ENCODE measurements at places on chromosomes 3 and 15.

- no peak for DNase-seq
Observed at GRCh38 chr15:47644722-47645121, 72.6 kb upstream of the SEMA6D start.

- no peak for DNase-seq
Observed at GRCh38 chr3:143658861-143659260, 189.4 kb downstream of the SLC9A9 start.

GRCh38 chr3:16174976-16175901 is 759 bp downstream of the GALNT15 start:
- DNase-seq, result no peak

- DNase-seq, result peak; percentile 31
Observed at GRCh38 chr3:128426128-128426921, 40.4 kb downstream of the DNAJB8 start.

GRCh38 chr3:98733812-98734281 is 29.3 kb upstream of the ST3GAL6 start:
- no peak for DNase-seq

DNA sequence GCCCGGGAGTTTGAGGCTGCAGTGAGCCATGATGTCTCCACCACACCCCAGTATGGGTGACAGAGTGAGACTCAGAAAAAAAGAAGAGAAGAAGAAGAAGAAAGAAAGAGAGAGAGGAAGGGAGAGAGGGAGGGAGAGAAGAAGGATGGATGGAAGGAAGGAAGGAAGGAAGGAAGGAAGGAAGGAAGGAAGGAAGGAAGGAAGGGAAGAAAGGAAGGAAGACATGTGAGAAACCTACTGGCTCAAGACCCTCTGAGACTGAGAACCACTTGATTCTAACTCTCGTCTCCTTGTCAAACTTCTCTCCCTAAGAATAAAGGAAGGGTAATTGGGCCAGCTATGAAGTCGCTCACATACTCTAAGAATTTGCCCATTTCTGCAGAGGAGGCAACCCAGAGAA is 148.1 kb upstream of the UBE2E1 start:
- no peak for DNase-seq

DNA sequence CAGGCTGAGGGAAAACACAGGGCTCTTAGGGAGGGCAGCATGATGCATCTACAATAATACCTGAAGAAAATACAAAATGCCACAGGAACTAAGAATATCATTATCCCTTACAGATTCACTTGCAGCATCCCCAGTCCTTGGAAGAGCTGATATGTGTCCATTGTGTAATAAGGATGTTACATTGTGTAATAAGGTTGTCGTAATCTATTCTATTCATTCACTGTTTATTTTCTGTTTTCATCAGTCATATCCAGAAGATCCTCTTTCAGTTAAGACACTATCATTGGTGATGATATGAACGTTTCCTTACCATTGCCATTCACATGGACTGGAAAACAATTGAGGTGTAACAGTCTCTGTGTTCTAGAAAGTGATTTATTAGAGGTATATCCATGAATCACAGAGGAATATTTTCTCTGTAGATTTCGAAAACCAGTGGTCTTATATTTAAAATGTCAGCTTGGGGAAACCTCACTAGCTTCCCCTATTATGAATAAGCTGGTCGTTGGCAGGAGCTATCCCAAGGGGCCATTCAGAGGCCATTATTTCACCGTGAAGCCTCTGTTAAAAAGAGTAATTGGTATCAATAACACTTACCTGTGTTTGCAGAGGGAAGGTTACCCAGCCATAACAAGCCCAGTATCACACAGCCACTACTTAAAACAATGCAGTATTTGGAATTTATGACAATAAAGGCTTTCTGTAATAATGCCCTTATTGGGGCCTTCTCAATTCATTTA is 241.1 kb downstream of the ZNF385D start:
- DNase-seq, result no peak

- DNase-seq, result no peak
Observed at GRCh38 chr15:33639456-33639855, 328.7 kb downstream of the RYR3 start.

DNA sequence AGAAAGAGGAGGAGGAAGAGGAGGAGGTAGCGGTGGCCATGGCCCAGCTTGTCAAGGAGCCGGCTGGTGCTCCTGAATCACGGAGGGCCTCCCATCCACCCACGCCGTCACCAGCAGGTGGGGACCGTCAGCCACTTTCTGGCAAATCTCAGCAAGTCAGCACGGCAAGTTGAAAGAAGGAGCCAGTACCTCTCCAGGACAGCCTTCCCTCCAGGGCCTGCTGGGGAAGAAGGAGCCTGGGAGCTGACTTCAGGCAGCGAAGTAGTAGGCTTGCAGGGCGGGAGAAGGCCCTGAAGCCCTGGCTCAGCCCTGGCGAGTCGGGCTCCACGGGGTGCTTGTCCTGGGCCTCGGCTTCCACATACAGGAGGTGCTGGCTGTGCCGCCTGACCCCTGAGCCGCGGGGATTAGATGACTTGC is 99.2 kb upstream of the TRPM1 start:
- peak; percentile 75 for DNase-seq

DNA sequence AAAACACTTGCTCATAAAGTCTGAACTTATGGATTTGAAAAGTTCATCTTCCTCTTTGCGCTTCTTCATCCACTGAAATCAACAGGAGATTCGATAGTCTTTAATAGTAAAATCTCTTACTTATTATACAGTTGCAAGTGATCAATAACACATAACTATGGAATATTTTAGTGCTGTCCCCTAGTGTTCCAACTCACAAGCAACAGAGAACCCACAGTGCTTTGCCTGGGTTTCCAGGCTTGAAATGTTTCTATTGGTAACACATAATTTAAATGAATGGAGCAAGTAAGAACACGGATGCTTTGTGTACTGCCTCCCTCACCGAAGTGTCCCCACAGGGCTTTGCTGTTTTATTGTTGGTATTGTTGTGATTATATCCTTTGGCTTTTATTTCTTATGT is 93.5 kb downstream of the WDR72 start:
- no peak for DNase-seq

GRCh38 chr3:23325466-23326065 is 122.4 kb downstream of the UBE2E2 start:
- no peak for DNase-seq

- peak; percentile 20 for DNase-seq
Observed at GRCh38 chr3:116770815-116771450, 61.4 kb downstream of the TUSC7 start.

DNA sequence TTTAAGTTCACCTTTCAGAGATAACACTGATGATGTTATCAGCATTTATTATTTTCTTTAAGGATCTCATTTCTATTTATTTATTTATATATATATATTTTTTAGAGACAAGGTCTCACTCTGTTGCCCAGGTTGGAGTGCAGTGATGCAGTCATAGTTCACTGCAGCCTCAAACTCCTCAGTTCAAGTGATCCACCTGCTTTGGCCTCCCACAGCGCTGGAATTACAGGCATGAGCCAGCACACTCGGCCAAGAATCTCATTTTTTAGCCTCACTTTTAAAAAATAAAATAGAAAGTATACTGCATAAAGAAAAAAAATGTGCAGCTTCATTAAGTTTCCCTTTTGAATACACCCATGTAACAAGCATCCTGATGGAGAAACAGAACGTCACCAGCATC is 35.6 kb downstream of the PLA2G4D start:
- no peak for DNase-seq

- no peak for DNase-seq
Observed at GRCh38 chr3:32303399-32303747, 64.9 kb downstream of the CMTM8 start.

- no peak for DNase-seq
Observed at GRCh38 chr3:105837947-105838346, 30.9 kb downstream of the CBLB start.

DNA sequence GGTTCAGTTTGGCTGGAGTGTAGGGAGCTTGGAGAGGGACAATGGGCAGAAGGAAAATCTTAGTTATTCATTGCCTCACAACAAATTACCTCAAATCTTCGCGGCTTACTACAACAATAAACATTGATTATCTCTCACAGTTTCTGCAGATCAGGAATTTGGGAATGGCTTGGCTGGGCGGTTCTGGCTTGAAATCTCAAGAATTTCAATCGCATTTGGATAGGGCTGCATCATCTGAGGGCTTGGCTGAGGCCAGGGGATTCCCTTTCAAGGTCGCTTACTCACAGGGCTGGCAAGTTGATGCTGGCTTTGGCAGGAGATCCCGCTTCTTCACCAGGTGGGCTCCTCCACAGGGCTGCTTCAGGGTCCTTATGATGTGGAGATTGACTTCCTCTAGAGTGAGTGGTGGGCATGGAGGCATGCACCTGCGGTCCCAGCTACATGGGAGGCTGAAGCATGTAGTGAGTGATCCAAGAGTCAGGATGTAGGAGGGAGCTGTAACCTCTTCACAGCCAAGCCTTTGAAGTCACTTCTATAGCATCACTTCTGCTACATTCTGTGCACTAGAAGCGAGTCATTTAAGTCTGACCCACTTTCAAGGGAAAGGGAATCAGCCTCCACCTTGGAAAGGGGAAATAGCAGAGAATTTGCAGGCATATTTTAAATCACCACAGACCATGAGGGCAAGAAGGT is 63.1 kb downstream of the CDC25A start:
- no peak for DNase-seq

GRCh38 chr3:68485051-68485450 is 447.3 kb downstream of the TAFA4 start:
- DNase-seq, result no peak

- DNase-seq, result no peak
Observed at GRCh38 chr3:122533931-122534334, 19.2 kb upstream of the KPNA1 start.

- DNase-seq, result peak; percentile 42
Observed at GRCh38 chr15:67127965-67128364, 62.6 kb downstream of the SMAD3 start.

DNA sequence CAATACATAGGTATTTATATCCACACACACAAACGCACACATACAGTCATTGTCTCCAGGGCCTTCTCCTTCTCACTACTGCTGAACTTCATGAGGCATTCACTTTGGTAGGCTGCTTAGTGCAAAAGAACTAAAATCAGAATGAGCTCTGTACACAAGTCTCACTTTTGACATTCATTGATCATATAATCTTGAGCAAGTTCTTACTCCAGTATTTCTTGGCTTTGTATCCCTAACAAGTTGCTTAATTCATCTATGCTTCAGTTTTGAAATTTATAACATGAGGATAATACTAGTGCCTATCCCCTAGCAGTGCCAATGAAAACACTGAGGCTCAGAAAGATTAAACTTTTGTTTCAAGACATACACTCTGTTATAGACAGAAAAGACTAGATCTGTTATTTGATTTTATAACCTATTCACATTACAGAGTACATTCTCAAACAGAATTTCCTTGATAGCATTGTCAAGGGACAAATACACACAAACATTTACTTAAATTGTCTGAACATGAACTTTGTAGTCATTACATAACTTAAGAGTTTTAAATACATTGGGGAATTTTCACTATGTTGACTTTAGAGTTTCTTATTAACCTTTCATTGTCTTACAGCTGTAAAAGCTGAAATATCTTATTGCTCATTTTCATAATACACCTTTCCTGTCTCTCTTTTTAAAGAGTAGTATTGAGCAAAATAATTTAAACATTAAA is 55.0 kb upstream of the SI start:
- DNase-seq, result no peak

- no peak for DNase-seq
Observed at GRCh38 chr15:63915873-63916771, 82.4 kb upstream of the HERC1 start.

GRCh38 chr3:181881749-181882148 is 170.0 kb downstream of the SOX2 start:
- no peak for DNase-seq

DNA sequence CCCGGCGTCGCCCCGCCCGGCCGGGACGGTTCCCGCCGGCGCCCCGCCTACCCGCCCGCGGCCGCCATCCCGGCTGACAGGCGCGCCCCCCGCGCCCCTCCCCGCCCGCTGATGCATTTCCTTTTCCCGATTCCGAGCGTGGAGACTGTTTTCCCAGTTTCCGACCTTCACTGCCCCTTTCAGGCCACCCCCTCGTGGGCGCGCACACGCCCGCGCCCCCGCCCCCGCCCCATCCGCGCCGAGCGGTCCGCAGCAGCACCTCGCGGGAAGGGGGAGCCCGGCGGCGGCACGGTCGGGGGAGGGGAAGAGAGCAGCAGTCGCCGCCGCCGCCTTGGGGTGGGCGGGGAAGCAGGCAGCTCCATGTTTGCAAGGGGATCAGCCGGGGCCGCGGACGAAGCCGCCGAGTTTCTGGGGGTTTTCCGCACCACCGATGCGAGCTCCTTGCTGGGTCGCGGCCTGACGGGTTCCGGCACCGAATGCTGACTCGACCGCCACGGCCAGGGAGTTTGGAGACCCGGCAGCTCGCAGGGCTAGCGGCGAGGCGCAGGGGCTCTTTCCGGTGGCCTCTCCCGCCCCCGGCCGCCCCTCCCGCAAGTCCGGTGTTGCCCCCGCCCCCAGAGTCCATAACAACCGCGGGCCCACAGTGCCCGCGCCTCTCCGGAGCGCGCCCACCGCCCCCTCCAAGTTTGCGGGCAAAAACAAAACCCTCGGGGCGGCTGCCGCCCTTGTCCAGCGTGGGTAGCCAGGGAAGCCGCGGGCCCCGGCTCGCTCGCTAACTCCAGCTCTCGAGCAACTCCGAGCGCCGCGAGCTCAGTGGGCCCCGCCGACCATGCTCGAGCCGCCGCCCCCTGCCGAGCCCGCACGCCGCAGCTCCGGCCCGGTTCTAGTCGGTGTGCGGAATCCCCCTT is 3.2 kb upstream of the SIN3A start:
- DNase-seq, result peak; percentile 85

DNA sequence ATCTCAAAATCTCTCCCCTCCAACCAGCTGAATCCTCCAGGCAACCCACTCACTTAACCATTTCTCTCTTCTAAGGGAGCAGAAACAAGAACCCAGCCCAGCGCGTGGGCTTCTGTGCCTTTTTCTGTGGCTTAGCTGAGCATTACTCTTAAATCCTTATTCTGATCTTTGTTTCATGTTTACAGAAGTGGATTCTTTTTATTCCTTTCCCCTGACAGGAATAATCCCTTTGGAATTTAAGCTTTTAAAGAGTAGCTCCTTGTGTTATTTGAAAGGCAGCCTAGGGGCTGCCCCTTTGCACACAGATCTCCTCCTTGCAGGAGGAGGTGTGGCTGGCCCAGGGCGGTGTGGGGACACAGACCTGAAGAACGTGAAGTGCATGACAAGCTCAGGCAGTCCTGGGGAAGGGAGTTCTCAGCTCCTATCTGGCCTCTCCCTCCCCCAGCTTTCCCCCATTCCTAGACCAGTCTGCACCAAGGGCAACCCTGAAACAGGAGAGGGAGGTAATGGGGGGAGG is 77.1 kb upstream of the UBE2E1 start:
- no peak for DNase-seq

GRCh38 chr15:33132233-33132580 is 62.3 kb downstream of the FMN1 start:
- DNase-seq, result no peak

GRCh38 chr3:122943828-122944190 is 83.8 kb downstream of the SEMA5B start:
- DNase-seq, result no peak

GRCh38 chr3:24582431-24583403 is 88.1 kb upstream of the THRB start:
- DNase-seq, result no peak

GRCh38 chr15:96107916-96108315 is 222.6 kb upstream of the NR2F2 start:
- DNase-seq, result no peak
